Activated T-helper 1 cell treated with anti-CD3 and anti-CD28 coated beads, Interleukin-2, amount 50 U/mL, for 16 hours (primary cell): ENCODE measurements at places on chromosomes 16 and 17.

DNA sequence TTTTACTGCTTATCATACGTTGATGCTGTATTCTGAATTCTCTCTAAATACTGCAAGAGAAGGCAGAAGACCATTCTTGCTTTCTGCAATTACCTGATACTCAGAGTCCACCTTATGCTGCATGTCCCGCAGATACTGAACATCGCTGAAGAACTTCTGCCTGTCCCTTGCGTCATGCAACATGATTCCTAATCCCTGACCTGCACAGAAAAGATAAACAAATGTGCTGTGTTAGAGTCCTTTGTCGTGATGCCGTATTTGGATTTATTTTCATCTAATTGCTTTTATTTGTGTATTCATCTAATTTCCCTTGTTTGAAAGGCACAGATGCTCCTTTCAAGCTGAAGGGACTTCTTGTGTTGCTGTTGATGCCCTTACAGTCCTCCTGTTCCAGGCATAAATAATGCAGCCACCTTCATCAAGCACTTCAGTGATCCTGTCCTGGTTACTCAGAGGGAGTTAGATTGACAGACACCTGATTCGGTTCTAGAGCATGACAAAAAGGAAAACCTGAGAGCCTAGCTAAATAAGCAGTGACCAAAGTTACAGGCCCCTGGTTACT is 6.5 kb downstream of the MARCHF10 start:
- DNase-seq, result no peak

DNA sequence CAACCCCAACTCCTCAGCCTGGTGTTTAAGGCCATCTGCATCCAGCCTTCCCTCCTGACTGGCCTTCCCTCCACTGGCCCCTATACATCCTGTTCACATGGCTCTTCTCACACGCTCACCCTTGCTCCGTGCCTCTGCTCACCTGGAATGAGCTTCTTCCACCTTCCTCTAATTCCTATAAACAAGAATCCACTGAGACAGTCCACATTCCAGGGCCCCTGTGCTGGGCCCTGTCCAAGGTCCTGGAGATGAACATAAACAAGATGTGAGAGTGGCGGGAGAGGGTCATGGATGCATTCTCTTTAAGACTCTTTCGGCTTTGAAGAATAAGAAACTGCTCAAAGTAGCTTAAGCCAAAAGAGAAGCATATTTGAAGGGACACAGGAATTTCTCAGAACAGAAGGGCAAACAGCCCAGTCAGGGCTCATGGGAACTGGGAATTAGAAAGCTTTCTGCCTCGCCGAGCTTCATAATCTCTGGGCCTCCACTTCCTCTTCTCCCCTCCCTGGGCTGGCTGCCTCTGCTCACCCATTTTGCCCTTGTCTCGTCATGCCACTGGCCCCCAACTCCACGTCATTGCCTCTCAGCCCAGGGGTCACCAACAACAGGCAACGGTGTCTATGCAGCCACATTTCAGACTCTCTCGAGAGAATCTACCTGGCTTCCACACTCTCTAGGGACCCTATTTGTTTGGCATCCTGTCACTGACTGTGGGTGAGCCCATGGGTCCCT is 13.5 kb downstream of the SPPL2C start:
- DNase-seq, result no peak

- no peak for DNase-seq
Measured at GRCh38 chr16:65895906-65896305, 470.6 kb upstream of the CDH5 start.

- DNase-seq, result no peak
Measured at GRCh38 chr16:12214509-12214908, 238.0 kb downstream of the SNX29 start.

DNA sequence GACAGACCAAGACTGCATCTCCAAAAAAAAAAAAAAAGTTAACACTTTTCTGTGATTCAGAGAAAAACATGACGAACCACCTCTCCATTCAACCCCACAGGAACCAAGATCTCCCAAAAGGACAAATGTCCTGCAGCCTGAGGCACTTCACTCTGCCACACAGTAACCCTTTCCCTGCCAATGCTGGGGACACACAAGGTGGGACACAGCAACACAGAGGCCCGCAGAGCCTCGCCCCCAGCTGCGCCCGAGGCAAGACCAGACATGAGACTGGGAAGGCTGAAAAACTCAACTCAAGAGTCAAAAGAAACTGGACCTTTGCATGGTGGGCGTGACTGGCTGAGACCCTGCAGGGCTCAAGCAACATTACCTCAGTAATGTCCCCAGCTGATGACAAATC is 34.0 kb downstream of the FANCA start:
- DNase-seq, result no peak

DNA sequence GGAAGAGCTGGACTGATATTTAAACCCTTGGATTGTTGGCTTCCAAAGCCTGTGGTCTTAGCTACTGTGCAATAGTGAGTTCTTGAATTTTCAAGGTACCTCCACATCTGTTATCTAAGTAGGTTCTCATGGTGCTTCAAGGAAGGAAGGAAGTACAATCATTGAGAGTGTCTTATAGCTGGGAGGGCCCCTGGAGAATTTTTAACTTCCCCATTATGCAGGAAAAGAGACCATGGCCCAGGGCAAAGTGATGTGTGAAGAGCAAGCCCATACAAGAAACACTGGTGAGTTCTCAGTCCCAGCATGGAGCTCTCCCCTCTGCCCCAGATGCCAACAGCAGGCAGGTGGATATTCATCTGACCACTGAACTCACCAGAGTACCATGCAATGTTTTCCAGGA is 169.0 kb upstream of the IRX6 start:
- DNase-seq, result no peak

DNA sequence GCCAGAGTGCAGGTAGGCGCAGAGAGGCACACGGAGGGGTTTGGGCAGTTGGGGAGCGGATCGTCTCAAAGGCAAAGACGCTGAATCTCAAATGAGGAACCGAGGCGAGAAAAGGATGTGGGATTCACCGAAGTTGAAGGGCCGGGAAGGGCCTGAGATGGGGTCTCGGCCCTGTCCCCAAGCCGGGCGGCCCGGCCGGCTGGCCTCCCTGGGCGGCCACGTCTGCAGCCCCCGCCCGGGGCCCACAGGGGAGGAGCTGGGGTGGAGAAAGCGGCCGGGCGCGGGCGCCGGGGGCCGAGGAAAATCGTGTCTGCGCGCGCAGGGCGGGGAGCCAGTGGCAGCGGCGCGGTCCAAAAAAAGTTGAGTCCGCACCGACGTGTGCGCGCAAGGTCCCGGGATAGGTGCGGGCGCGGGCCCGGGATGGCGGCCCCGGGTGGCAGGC is 458 bp downstream of the SLC12A4 start:
- DNase-seq, result no peak

DNA sequence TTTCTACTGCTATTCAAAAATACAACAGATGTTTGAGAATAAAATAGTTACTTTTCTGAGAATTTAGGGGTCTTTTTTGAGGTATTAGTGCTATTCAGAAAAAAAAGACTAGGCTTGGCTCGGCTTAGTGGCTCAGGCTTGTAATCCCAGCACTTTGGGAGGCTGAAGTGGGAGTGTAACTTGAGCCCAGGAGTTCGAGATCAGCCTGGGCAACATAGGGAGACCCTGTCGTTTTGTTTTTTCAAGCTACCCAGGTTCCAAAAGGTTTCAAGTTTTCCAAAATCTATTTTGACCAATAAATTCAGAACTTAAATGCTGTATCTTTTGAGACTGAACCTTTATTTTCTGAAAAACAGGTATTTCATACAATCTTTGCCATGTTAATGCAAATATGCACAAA is 3.2 kb upstream of the ARL6IP1 start:
- DNase-seq, result no peak

DNA sequence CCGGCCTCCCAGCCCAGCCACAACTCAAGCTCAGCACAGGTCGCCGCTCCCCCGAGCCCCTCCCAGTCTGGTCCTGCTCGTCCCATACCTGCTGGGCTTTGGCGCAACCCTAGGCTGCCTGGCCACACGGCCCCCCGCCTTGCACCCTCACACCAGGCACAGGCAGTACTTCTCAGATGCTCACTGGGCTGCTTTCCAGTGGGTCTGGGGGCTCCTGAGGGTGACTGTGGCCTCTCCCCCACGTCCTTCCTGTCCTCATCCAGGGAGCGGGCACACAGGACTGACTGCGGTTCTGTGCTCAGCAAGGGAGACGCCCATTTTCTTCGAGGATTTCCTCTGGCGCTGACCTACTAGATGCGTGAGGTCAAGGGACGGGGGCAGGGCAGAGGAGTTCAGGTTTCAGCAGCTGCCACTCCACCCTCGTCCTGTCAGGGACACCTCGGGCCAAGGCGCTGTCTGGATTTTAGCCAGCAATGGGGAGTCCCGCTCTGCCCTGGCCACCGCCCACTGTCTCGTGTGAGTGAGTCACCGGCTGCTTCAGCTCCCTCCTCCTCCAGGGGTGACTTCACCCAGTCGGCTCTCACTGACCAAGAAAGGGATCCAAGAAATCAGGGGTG is 115.8 kb downstream of the NPIPB11 start:
- peak; percentile 41 for DNase-seq
